Tongue (tissue), 3 donors: ENCODE measurements at places on chromosomes 12 and 14. TPM values are rescaled to one million over a fixed set of nuclear protein-coding genes. Genes with fewer than 3 reads are reported as not detected.
A peak's percentile ranks its signal among the peaks of the same experiment; 100 is the strongest.

Gene RBM25
- 56.6 TPM for total RNA-seq

DNA sequence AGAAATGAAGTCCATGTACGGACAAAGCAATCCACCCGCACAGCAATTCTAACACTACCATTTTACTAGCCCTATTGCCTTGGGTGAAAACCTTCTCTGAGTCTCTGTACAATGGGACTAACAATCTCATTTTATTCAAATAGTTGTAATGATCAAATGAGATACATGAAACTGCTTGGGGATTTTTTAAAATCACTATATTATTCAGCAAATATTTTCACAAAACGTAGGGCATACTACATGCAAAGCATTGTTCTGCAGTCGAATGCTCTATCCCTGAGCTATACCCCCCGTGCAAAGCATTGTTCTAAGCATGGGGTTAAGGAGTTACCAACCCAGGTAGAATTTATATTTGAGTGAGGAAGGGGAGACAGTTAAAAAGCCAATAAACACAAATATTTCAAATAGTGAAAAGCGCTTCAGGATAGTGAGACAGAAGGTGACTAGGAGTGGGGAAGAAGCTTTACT is 554 bp upstream of the ATF7 start:
- no peak for DNase-seq

Gene TMCC3
- total RNA-seq = 20.7 TPM

GRCh38 chr12:132596016-132596415 is 14.4 kb downstream of the LRCOL1 start:
- no peak for DNase-seq

- DNase-seq = no peak
These were observed 181.8 kb upstream of the PLXNC1 start for GRCh38 chr12:93966516-93967133.

GRCh38 chr14:23071921-23072539 is 14.7 kb upstream of the CDH24 start:
- peak; percentile 33 for DNase-seq

DNA sequence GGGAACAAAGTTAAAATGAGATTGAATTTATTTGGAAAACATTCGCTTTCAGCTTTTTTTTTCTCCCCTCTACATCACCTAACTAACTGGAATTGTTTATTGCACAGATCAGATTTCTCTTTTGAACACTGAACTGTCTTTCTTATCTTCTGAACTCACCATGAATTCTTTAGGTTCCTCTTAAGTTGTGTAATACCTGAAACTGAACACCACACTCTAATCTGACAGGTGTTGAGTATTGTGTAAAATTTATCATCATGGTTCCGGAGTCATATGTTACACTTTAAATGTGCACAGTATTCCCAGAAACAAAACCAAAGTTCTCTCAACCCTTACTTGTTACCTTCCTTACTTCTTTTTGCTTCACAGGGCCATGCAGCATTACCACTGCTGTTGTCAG is 66.8 kb downstream of the TGFB3 start:
- no peak for DNase-seq

GRCh38 chr14:36478782-36479181 is 41.2 kb downstream of the NKX2-1 start:
- no peak for DNase-seq
